ENCODE measurements at places on chromosomes 16 and 17.
A peak's percentile ranks its signal among the peaks of the same experiment; 100 is the strongest.

DNA sequence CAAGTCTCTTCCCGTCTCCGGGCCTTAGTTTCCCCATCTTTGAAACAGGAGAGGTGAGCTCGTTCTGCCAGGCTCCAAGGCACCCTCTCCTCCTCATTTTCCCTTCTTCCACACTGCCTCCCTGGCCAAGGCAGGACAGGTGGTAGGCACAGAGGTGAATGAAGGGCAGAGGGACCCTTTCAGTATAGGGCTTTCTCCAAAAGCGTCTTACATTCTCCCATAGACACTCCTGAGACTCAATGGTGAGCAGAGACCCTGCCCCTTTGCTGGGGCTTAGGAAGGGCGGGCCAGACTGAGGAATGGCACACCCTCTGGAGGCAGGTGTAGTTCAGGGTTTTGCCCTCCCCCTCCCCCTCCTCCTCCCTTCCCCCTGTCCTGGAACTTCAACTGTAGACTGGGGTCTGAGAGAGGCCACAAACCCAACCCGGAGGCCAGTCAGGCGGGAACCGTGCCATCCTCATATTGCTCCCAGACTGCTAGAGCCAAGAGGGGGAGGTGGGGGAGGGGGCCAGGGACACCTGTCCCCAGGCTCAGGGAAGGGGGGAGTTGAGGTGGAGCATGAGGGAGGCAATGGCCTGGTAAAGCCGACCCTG is 1.9 kb downstream of the PLEKHH3 start:
- DNase-seq, result no peak

GRCh38 chr16:8611886-8612600 is 9.5 kb upstream of the METTL22 start:
- DNase-seq, result no peak

DNA sequence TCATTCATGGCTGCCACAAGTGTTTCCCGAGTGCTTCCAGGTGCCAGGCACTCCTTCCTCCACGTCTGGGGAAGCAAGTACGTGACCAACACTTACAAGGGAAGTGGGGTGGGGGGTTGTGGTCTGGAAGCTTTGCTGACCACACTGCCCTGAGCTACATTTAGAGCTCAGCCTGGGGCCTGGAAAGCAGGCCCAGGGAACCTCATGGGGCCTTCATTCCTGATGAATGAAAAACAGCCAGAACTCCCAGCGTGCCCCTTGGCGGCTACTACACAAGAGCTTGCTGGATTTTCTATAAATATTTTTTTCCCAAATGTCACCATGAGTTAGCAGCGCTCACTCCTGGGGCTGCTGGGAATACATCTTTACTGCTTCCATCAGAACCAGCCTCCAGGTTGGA is 73.3 kb downstream of the ABCC12 start:
- no peak for DNase-seq

DNA sequence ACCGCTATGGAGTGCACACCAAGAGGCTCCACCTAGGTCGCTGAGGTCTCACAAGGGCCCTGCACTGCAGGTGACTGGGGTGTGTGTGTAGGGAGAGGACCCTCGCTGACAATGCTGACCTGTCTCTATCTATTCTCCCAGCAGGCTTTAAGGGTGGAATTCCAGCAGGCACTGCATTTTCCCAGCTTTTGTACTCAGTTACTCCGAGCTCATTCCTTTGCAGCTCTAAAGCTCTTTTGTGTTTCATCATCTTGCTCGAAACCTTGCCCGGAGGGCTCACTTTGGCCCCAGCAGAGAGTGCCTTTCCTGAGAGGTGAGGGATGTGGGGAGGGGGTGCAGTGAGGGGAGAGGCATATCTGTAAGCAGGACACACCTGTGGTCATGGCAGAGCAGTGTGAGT is 39.3 kb downstream of the SMPD3 start:
- DNase-seq, result peak; percentile 44
